Left colon (tissue), 2 donors: ENCODE measurements at places on chromosomes 2 and 18. TPM values are rescaled to one million over a fixed set of nuclear protein-coding genes. Genes with fewer than 3 reads are reported as not detected.

The GCG gene
- total RNA-seq: 55.2 TPM

The GREB1L gene
- total RNA-seq: 0.28 TPM

The OBSL1 gene
- 11.0 TPM for total RNA-seq

The DES gene
- total RNA-seq: 18.5 TPM

The PCARE gene
- not detected for total RNA-seq

The FAP gene
- 0.78 TPM for total RNA-seq

The GAREM2 gene
- total RNA-seq: 7.4 TPM

The FBXO41 gene
- 2.5 TPM for total RNA-seq

The TUBB8B gene
- total RNA-seq: 0.34 TPM

- no peak for DNase-seq
Measured at GRCh38 chr2:64202206-64202845, 58.1 kb upstream of the PELI1 start.

DNA sequence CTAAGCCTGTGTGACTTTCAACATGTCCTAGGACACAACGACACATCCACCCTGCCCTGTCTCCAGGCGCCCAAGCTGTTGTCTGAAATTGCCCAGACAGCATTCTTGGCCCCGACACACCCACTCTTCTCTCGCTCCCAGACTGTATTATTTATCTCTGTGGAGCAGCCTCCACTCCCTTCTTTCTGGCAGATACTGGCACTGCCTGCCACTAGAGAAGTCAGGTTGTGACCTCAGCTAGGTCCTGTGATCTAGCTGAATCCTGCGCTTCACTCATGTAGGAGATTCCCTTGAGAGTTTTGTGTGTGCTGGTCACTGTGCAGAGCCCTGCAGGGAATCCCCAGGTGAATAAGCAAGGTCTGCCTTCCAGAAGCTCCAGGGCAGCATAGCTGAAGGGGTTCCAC lies 77.1 kb upstream of the TNP1 start:
- DNase-seq: no peak

- DNase-seq: no peak
Measured at GRCh38 chr2:30800159-30800558, 7.1 kb downstream of the CAPN13 start.

- DNase-seq: no peak
Measured at GRCh38 chr2:54572636-54573536, 116.8 kb downstream of the SPTBN1 start.

DNA sequence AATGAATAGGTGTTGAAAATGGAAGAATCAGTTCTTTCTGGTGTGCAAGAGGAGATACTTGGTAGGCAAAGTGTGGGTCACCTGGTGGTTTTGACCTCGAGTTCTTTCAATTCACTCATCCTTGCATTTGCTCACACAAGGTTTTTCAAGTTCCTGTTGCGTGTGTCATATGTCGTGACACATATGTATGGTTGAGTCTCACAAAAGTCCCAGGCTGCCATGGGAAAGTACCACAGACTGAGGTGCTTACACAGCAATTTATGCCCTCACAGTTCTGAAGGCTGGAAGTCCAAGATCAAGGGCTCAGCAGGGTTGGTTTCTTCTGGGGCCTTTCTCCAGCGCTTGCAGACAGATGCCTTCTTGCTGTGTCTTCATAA lies 64.4 kb downstream of the NCK2 start:
- no peak for DNase-seq

GRCh38 chr2:36993841-36994620 lies 27.7 kb upstream of the STRN start:
- DNase-seq: no peak

- DNase-seq: no peak
Measured at GRCh38 chr18:24185805-24186204, 46.9 kb downstream of the CABYR start.

GRCh38 chr2:42764901-42765300 lies 966 bp upstream of the OXER1 start:
- no peak for DNase-seq

- DNase-seq: no peak
Measured at GRCh38 chr2:201996679-201997314, 36.9 kb upstream of the FZD7 start.

DNA sequence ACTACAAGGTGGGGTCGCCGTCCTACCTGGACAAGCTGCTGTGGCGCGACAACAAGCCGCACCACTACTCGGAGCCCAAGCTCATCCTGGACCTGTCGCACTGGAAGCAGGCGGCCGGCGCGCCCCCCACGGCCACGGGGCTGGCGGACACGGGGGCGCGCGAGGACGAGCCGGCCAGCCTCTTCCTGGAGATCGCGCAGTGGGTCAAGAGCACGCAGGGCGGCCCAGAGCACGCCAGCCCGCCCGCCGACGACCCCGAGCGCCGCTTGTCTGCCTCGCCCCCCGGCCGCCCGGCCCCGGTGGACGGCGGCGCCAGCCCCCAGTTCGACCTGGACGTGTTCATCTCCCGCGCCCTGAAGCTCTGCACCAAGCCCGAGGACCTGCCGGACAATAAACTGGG lies 90.4 kb downstream of the MRO start:
- DNase-seq: no peak

DNA sequence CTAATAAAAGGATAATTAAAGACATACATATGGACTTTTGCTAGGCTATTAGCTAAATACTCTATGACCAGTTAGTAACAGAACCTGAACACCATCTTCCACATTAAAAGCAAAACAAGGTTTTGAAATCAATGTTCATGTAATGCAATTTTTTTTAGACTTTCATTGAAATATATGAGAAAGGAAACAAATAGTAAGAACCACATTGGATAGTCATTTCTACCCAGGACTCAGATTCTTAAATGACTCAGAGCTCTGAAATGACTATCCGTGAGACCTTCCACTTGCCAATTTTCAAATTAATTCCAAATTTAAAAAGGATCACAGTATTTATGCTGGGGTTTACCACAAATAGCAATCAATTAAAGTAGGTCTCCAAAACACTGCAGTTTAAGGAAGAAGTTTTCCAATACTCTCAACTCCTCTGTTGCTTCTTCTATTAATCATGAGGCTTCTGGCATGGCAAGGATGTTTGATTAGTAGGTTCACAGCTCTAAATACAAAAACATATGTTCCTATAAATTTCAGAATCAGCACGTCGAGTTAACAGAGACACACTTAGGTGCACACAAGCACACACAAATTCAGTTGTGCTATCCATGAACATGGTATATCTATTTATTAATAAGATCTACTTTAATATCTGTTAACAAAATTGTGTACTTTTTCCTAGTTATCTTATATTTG lies 841.0 kb downstream of the RNF144A start:
- DNase-seq: no peak

GRCh38 chr2:107323946-107324565 lies 438.1 kb upstream of the ST6GAL2 start:
- DNase-seq: no peak

GRCh38 chr18:73741946-73742345 lies 405.7 kb downstream of the FBXO15 start:
- no peak for DNase-seq

- DNase-seq: no peak
Measured at GRCh38 chr2:86758405-86758804, 32.3 kb downstream of the CD8A start.
